ENCODE measurements at places on chromosomes 5 and 9.

GRCh38 chr5:149412783-149413476 lies 33.8 kb upstream of the IL17B start:
- no peak for DNase-seq

GRCh38 chr5:148912714-148913398 lies 86.4 kb downstream of the ADRB2 start:
- DNase-seq, result no peak

DNA sequence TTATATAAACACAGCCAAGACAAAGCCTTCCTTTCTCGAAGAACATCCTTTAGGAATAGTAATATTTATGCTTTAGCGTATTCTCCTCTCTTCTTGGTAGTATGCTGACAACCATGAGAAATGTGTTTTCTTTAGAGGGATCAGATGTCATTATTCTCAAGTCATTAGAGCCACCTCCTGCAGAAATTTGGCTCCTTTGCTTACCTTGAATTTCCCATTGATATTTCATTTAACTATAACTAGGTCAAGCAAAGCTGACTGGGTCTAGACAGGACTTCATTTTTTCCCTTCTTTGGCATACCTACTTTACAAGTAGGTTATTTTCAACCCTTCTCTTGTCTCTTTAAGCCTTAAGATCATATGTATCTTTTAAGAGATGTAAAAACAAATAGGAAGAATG lies 50.3 kb downstream of the SPATA31D1 start:
- DNase-seq, result no peak

- DNase-seq, result no peak
These were observed 2.9 kb upstream of the VCP start for GRCh38 chr9:35075358-35075757.

DNA sequence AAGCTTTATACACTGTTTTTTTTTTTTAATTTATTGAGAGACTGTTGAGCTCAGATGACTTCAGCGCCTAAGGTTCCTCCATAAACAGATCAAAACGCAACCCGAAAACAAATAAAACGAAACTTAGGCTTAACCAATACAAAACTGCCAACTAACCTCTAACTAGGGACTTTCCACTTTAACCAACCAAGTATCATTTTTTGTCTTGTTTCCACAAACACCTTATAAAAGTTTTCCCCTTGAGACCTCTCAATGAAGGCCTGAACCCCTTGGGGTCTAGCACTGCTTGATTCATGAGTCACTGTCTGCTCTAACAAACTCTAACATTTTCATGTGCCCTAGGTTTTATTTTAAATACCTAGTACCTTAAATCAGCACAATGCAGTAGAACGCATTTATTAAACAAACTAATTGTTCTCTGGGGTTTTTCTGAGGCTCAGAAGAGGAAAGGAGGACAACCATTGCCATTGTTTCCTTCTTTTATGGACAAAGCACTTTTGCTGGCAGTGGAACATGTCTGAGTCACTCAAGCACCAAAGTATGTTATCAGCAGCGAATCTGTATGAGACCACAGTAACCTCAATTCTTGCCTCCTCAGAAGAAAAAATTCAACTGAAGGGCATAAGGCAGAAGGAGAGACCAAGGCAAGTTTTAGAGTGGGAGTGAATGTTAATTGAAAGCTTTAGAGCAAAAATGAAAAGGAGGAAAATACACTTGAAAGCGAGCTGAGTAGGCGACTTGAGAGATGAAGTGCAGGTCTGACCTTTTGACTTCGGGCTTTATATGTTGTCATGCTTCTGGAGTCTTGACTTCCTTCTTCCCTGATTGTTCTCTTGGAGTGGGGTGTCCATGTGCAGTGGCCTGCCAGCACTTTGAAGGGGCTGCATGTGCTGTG lies 97.7 kb upstream of the HCN1 start:
- no peak for DNase-seq

GRCh38 chr5:21802869-21803490 lies 1050.2 kb downstream of the CDH12 start:
- DNase-seq, result no peak

- DNase-seq, result no peak
These were observed 41.0 kb downstream of the TRPM6 start for GRCh38 chr9:74846766-74847165.

DNA sequence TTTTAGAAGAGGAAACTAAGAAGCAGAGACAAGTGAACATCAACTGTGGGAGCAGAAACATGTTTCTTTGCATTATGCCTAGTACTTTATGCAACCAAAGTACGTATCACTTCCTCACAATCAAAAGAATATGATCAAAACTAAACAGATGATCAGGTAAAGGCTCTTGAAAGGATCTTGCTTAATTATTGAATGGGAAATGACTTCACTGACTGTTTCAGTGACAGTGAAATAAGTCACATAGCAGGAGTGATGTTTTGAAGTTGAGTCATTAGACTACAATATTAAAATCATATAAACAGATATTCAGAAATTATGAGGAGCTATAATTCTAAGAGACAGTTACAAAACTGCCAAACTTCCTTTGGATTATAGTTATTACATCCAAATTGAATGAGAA lies 527.3 kb downstream of the MTRR start:
- DNase-seq, result no peak

- no peak for DNase-seq
These were observed 74.3 kb upstream of the GGTA1 start for GRCh38 chr9:121573717-121574485.

GRCh38 chr5:165209101-165209727 lies 1703.8 kb downstream of the MAT2B start:
- no peak for DNase-seq

DNA sequence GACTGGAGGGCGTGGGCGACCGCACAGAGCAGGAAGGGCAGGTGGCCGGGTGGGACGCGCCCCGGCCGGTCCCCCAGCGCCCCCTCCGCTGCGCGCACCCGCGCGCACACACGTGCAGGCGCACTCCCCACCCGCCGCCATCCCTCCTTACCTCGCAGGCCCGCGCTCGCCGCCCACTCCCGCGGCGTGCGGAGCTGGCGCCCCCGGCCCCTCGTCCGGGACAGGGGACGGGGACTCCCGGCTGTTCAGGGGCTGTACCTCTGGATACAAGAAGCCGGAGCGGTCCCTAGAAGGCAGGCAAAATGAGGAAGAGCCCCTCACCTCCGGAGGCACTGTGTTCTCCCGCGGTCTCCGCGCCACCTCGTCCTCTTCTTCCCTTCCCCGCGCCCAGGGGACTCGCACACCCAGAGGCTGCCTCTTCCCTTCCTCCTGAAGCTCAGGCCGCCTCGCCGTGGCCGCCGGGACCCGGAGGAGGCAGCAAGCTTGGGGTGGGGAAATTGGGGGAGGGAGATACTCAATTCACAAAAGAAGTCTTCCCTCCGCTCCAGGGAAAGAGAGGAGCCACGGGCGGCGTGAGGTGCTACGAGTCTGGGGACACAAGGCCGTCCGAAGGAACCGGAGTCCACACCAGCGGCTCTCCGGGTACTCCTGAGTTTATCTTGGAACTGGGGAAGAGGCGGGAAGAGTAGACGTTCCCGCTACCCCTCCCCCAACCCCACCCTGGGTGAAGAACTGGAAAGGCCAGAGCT lies 1.4 kb upstream of the GABRB2 start:
- DNase-seq, result no peak

GRCh38 chr9:16245756-16246440 lies 624.6 kb downstream of the BNC2 start:
- no peak for DNase-seq

DNA sequence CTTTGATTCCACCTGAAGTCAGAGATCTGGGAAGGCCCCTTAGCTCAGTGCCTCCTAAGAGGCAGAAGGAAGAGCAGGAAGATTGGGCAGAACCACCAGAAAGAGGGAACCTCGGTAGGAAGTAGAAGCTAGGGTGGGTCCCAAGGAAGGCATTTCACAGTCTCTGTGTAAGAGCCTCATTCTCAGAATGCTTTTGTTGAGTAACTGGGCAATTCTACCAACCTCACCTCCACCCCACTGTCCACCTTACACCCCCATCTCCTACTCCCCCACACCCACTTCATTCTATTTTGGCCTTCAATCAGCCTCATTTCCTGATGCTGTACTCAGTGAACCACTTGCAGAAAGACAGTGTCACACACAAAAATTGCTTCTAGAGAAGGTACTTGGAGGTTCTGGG lies 3.5 kb downstream of the HBEGF start:
- DNase-seq, result no peak

DNA sequence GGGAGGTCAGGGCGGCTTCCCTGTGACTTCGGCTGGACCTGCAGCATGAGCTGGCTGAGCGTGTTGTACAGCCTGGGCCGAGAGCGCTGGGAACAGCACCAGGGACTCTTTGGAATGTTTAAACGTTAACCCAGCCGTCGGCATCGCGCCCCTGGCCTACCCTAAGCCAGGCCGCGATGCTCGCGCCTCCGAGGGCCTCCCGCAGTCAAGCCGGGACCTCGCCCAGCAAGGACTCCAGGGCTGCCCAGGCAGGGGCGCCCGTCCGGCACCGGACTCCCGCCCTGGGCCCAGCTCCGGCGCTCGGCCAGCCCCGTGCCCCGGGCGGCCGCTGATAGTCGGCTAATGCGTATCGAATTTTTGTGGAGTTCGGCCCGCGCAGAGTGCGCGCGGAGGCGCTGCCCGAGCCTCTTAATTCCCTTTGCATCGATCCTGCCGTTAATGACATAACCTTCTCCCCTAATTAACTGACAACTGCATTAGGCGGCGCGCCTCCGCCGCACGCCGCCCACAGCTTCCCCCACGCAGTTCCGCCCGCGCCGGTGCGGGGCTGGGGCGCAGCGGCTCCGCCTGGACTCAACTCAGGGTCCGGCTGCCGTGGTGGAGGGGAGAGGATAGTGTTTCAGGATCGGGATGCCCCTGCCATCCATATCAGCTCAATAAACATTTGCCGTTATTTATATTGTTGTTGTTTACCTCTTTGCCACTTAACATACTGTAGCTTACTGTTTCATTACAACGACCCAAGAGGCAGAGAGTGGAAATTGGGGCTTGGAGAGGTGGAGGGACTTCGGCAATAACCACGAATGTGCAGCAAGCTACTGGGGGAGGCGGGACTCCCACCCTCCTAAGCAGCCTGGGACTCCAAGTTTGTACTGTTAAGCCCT lies 28.8 kb upstream of the CDC23 start:
- DNase-seq, result no peak
